ENCODE measurements at places on chromosomes 4 and X. TPM values are rescaled to one million over a fixed set of nuclear protein-coding genes. Genes with fewer than 3 reads are reported as not detected.
A peak's percentile ranks its signal among the peaks of the same experiment; 100 is the strongest.

GUCY1A1 gene
- 50.4 TPM for total RNA-seq

DNA sequence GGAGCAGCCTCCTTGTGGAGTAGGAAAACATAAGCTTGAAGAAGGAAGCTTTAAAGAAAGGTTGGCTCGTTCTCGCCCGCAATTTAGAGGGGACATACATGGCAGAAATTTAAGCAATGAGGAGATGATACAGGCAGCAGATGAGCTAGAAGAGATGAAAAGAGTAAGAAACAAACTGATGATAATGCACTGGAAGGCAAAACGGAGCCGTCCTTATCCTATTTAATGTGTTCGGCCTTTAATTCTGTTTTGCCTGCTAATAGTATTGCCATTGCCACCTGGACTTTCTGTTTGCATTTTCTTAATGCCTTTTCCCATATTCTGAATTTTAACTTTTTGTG is 1.4 kb downstream of the TCEAL1 start:
- no peak for DNase-seq

CLCN4 gene
- total RNA-seq: 6.5 TPM

DNA sequence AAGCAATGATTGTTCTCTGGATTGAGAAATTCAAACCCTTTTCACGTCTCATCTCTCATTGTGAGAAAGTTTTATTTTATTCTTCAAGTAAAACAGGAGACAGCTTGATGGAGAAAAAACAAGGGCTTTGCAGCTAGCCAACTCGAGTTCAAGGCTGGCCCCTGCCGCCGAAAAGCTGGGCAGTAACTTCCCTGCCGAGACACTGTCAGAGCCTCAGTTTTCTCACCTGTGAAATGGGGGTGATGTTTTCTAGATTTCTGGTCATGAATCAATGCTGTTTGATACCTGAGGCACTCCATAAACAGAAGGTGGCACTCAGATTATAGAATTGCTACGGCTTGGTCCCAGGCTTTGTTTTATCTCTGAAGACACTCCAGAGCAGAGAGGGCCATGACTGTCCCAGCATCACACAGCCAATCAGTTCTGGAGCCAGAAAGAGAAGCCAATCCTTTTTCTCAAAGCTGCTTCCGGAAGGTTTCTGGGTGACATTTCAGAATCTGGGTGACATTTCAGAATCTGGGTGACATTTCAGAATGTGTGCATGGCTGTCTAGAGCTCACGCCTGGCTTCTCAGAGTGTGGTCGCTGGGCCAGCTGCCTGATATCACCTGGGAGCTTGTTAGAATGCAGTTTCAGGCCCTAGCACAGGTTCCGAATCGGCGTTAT is 33.2 kb downstream of the HMX1 start:
- no peak for DNase-seq

- peak; percentile 34 for DNase-seq
Measured at GRCh38 chr4:7757501-7758471, 181.9 kb downstream of the AFAP1 start.

CPLX1 gene
- 0.34 TPM for total RNA-seq

DNA sequence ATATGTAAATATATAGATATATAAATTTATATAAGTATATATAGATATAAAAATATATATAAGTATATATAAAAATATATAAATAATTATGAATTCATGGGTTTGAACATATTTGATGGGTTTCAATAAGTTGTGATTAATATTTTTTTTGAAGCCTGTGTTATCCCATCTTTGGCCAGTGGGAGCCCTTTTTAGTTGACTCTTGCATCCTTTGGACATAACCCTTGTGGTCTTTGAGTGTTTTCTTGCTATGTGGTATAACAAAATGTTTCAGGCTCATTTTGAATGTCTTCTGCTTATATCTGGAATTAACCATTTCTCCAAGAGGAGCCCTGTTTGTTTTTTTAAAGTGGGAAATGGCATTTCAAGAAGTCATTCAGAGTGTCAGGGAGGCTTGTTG is 15.2 kb downstream of the SNX25 start:
- DNase-seq: no peak

UGT2A1 gene
- total RNA-seq: 0.05 TPM

DNA sequence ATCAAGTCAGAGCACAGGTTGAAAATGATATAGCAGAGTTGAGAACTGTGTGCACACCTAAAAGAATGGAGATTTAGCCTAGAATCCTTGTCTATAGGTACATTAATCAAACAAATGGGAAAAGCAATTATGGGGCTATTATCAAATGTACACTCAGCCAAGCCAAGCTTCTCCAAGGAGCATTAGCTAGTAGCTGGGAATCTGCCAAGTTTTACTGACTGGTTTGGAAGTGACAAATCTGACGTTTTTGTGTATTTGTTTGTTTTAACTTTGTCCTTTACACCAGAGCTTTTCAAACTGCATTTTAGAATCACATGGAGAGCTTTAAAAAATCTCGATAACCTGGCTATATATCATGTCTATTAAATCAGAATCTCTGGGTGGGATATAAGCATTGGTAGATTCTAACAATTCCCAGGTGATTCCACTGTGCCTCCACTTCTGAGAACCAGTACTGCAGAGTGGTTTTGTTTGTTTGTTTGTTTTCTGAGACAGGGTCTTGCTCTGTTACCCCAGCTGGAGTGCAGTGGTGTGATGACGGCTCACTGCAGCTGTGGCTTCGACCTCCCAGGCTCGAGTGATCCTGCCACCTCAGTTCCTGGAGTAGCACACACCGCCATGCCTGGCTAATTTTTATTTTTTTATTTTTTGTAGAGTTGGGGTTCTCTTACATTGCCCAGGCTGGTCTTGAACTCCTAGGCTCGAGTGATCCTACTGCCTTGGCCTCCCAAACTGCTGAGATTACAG is 279.8 kb downstream of the UNC5C start:
- peak; percentile 46 for DNase-seq

GYPE gene
- total RNA-seq: 0.17 TPM

DNA sequence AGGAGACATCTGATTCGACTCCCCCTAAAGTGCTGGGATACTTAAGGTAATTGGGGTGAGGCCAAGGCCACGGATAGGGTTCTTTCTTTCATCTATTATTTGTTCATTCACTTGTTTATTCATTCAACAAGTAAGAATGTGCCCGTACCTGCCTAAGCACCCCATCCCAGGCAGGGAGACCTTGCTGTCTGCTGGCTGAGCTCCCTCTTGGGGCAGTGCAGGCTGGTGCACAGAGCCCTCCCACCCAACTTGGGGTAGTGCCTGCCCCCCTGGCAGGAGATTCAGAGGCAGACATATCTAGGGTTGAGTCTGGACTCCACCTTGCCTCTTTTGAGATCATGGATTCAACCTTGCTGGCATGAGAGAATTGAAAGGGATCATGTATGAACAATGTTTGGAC is 95.7 kb downstream of the DRD5 start:
- no peak for DNase-seq

- peak; percentile 88 for DNase-seq
Measured at GRCh38 chrX:39309721-39310152, 508.5 kb downstream of the MID1IP1 start.

DNA sequence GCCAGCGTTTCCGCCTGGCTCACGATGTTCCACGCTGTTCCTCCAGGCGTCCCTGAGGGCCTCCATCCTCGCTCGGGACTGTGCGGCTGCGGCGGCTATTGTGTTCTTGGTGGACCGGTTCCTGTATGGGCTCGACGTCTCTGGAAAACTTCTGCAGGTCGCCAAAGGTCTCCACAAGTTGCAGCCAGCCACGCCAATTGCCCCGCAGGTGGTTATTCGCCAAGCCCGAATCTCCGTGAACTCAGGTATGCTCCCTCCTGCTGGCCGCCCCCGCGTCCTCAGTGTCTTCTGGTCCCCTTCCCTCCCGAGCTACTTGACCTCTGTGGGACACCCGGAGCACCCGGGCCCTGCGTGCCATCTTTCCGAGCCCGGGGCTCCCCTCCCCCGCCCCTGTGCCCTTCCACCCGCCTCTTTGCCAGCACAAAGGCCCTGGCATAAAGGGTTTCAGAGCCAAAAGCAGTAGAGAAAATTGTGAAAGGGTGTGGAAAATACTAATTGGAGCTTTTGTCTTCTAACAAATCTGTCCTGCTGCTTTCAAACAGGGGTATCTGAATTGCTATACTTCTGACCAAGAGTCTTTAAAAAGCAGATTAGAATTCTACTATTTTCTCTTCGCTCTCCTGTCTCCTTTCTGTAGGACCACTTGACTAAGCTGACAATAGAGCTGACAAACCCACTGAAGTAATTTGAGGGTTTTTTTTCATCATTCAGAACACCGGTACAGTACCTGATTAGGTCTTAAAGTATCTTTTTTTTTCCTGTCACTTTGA is 104.0 kb downstream of the NEUROG2 start:
- no peak for DNase-seq

CISD2 gene
- 23.0 TPM for total RNA-seq

GABRE gene
- 8.4 TPM for total RNA-seq

NCAPG gene
- total RNA-seq: 16.2 TPM

DNA sequence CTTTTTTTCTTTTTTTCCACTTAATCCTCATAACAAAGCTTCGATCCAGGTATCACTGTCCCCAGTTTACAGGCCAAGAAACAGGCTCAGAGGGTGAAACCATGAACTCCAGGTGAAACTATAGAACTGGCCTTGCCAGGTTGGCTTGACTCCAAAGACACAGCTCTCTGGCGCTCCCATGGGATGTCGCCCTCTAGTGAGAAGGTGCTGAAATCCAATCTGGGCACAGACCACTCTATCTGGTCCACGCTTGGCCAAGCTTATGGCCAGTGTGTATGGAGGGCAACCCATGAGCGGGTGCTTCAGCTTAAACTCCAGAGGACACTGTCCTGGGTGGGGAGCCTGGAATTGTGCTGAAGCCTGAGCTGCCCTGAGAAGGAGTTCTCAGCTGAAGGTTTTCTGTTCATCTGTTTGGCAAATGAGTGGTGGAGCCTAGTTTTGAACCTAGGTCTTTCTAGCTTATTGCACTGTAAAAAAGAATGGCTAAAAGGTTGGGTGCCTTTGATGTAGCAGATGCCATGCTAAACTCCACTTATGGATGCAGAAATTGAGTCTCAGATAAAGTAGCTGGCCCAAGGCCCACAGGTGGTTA is 70.5 kb downstream of the SEL1L3 start:
- peak; percentile 61 for DNase-seq

DNA sequence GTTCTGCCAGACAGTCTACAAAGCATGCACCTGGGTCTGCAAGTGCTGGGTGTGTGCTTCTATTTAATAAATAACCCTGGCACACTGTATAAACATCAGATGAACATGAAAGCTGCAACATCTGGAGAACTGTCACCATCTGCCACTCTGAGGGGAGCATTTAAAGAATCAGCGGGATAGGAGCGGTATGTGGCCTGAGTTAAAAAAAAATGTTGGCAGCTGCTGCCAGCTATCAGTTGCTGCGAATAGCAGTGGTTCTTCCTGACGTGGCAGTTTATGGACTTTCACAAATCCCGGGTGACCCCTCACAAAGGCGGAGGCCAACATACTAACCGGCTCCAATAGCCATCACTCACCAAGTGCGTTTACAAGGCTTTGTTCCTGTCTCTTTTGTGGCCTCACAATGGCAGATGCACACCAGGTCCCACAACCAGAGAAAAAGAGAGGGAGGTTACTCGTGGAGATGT is 95.1 kb downstream of the RASL11B start:
- no peak for DNase-seq

- no peak for DNase-seq
Measured at GRCh38 chrX:40100537-40101429, 3.0 kb upstream of the BCOR start.

DNA sequence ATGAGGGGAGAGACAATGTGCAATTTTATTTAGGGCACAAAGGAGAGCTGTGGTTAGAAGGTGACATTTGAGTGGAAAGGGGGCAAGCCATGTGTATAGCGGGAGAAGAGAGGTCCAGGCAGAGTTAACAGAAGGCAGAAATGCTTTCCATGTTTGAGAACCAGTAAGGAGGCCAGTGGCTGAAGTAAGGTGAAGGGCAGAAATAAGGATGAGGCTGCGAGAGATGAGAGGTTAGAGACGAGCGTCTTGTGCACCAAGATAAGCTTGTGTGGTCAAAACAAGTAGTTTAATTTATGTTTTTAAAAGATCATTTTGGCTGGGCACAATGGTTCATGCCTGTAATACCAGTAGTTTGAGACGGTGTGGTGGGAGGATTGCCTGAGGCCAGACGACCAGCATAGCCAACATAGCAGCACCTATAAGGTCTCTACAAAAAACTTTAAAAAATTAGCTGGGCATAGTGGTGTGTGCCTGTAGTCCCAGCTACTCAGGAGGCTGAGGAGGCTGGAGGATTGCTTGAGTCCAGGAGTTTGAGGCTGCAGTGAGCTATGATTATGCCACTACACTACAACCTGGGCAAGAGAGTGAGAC is 8.5 kb downstream of the HTT start:
- no peak for DNase-seq

GRCh38 chrX:13254076-13254785 is 65.6 kb downstream of the ATXN3L start:
- DNase-seq: peak; percentile 33

EMD gene
- total RNA-seq: 10.6 TPM

- DNase-seq: no peak
Measured at GRCh38 chr4:166941629-166942028, 292.7 kb downstream of the SPOCK3 start.

GRCh38 chrX:9805956-9806355 is 19.7 kb downstream of the SHROOM2 start:
- DNase-seq: no peak

GRCh38 chrX:2967012-2967411 is 37.9 kb upstream of the ARSD start:
- no peak for DNase-seq

GRCh38 chr4:40506492-40506891 is 123.2 kb downstream of the RBM47 start:
- no peak for DNase-seq

KCNE5 gene
- not detected for total RNA-seq

- DNase-seq: no peak
Measured at GRCh38 chrX:19360903-19361302, 17.2 kb downstream of the PDHA1 start.

RHOXF2 gene
- total RNA-seq: not detected

GRCh38 chr4:130110770-130111169 is 1014.8 kb downstream of the C4orf33 start:
- no peak for DNase-seq

- DNase-seq: no peak
Measured at GRCh38 chr4:189385098-189385497, 555.6 kb upstream of the FRG1 start.

GAGE12J gene
- total RNA-seq: not detected

AGTR2 gene
- not detected for total RNA-seq

GRCh38 chr4:150579551-150580234 is 2.3 kb upstream of the MAB21L2 start:
- peak; percentile 38 for DNase-seq

GAB3 gene
- 14.1 TPM for total RNA-seq
